ENCODE measurements at places on chromosomes 16 and 17.

GRCh38 chr17:11264183-11264871 is 23.3 kb downstream of the SHISA6 start:
- DNase-seq = no peak

DNA sequence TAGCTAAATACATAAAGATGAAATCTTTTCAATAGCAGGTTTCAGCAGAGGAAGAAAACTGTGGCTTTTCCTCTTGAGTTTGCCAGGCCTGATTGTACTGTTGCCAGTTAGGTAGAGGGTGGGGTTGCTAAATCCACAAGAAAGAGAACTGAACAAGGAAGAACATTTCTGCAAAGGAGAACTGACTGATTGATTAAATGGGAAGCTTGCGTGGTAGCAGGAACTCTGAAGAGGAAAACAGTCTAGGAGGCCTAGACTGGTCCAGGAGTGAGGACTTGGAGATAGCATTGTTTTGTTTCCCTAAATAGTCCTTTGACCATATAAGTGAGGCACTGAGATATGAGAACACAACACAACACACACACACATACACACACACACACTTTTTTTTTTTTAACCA is 18.8 kb downstream of the LRRC36 start:
- DNase-seq = no peak

GRCh38 chr17:8275421-8276290 is 12.8 kb upstream of the RANGRF start:
- no peak for DNase-seq

- no peak for DNase-seq
Measured at GRCh38 chr16:22313876-22314470, 16.8 kb downstream of the POLR3E start.

GRCh38 chr16:17301593-17302135 is 169.1 kb downstream of the XYLT1 start:
- DNase-seq = no peak

GRCh38 chr17:81233811-81234505 is 4.9 kb downstream of the TEPSIN start:
- DNase-seq = no peak

DNA sequence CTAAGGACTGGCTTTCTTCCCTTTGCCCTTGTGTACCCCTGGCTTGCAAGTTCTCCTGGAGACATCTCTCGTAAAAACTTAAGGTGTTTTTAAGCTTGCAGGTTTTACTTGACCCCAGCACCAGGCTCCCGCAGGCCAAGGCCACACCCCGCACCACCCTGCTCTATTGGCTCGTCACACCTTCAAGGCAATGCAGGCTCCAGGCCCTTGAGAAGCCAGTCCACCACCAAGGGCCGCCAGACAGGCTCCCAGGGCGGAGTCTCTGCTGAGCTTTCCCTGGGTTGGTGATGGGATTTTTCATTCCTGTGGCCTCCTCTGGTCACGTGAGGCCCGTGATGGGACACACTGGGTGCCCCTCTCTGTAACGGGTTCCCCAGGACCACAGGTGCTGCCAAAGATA is 9.9 kb downstream of the CSNK1D start:
- DNase-seq = no peak

DNA sequence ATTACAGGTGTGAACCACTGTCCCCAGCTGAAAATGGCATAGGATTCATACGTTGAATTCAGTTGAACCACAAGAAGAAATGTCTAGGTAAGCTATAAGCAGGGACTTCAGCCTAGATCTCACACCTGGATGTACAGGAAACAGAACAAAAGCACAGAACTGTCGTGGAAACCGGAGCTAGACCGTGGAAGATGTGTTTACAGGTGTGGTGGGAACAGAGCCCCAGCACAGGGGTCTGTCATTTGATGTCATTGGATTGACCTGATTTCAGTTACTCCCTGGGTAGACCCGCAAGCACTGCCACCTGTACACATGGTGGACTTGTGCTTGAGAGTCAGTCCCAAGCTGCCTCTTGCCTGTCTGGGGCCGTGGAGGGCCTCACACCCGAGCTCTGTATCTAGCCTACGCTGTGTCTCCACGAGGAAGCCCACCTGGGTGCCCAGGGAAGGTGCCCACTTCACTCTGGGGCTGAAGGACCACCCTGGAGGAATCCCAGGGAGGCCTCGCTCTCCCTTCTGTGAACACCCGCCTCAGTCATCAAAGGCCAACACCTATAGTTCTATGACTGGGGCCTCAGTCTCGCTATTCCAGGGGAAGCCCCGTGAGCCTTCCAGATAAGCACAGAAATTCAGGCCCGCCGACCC is 32.2 kb upstream of the MLKL start:
- DNase-seq = no peak

- no peak for DNase-seq
Measured at GRCh38 chr16:81782236-81782635, 3.1 kb downstream of the PLCG2 start.

DNA sequence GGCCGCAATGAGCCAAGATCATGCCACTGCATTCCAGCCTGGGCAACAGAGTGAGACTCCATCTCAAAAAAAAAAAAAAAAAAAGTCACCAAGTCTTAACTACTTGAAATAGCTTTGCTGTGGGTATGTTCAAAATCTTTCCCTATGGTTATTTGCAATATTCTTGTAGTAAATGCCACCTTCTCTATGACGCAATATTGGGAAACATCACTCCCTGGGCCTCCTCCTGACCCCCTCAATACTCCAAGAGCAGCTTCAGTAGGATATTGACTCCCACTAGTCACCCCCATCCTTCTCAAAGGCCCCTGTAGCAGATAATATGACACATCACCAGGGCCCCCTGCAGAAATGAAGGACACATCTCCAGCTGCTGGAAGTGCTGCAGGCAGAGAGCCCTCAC is 137.8 kb downstream of the AIPL1 start:
- no peak for DNase-seq

GRCh38 chr17:31198026-31198425 is 99.0 kb downstream of the OMG start:
- DNase-seq = no peak

GRCh38 chr17:75555679-75556153 is 30.2 kb downstream of the LLGL2 start:
- no peak for DNase-seq

- no peak for DNase-seq
Measured at GRCh38 chr16:50289950-50290764, 23.8 kb downstream of the ADCY7 start.
